Activated CD8-positive, alpha-beta memory T cell treated with anti-CD3 and anti-CD28 coated beads for 48 hours (primary cell): ENCODE measurements at places on chromosomes 7 and 10.

DNA sequence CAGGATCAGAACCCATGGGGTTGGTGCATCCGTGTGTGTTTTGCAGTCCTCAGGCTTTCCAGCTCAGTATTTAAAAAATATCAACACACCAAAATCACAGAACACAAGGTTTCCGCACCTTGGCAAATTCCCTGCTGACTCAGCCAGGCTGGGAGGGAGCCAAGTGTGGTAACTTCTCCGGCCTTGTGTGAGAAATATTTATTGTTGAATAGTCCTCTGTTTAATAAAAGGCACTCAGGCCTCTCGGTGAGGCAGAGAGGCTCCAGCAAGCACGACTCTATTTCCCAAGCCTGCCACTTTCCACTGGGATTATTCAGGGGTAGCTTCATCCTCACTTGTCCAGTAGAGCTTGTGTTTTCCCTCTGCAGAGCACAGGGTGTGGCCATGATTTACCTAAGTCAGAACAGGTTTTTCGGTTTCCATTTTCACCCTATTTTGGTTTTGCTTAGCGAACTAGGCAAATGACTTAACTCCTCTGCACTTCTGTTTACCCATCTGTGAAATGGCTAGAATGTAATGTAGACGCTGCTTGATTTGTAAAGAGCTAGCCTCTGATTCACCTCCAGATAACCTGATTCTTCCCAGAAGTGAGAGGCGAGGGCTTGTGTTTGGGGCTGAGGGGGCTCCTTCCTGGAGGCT lies 13.0 kb upstream of the CHST15 start:
- no peak for DNase-seq

GRCh38 chr10:31042670-31043069 lies 11.0 kb upstream of the ZNF438 start:
- no peak for DNase-seq

GRCh38 chr7:29619848-29620555 lies 56.4 kb downstream of the PRR15 start:
- no peak for DNase-seq

GRCh38 chr10:62459500-62459899 lies 85.3 kb downstream of the ZNF365 start:
- no peak for DNase-seq

DNA sequence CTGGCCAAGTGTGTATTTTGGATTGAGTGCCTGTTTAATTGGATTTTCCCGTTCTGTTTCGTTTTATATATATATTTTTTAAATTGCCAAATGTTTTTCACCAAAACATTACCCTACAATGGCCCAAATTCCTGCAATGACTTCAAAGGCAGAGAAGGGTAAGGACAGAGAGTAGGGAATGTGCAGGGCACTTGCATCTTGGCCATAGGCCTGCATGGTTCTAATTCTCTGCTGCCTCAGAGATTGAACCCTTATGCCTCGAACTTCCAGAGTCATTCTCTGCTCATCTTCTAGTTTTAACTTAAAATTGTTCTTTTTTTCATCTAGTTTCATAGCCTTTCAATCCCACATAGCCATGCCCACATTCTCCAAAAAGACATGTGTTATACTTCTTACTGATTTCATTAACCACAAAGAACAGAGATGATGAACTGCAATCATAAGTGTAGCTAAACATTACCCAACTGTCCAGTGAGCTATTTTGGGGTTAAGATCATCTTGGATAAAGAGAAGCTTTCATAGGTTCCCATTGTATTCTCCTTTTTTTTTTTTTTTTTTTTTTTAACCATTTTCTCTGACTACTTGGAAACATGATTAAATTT lies 177.6 kb downstream of the PLXDC2 start:
- DNase-seq, result no peak

DNA sequence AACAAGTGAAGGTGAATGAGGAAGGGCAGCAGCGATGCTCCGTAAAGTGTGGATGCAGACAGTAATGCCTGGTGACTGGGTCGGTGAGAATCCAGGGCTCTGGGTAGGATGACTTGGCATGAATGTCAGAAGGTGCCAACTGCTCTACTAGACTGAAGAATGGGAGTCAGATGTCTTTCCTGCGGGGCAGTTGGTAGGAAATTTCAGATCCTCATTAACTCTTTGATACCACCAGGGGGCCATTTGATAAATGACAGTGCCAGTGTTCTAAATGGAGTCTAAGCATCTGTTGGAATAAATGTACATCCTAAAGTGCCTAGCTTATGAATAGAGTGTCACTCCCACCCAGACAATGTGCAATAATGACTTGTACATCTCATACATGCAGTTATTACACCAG lies 462.0 kb downstream of the GRM8 start:
- no peak for DNase-seq

DNA sequence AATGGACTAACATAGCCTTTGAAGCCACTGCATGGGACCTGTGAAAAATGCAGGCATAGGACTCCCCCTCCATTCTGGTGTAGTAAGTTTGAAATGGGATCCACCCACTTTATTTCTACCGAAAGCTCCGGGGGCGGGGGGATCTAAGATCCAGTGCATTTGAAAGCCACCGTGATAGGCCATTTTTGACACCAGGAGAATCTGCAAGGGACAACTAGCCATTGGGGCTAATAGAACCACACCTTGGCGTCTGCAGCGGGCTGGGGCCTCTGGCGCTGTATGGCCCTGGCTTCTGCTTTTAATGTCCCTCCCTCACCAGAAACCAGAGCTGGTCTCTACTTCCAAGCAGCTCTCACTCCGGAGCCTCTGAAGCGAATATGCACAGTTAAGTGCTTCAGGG lies 60.1 kb upstream of the GPR26 start:
- no peak for DNase-seq

DNA sequence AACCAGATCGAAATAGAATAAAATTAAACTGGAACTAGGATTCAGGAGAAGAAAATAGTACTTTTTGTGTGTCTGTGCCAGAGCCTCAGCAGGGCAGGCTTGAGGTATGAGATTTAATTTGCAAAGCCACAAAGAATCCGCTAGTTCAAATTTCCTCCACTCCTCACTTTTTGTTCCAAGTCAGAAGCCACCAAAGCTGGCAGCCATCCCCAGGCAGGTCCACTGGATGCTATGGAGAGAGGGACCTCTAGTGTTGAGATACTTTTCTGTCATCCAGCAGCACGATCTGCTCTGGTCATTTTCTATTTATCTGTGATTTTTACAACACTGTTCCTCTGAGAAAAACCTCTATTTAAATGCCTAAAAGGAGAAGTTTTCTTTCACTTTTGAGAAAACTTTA lies 147.9 kb upstream of the FRMD4A start:
- no peak for DNase-seq

DNA sequence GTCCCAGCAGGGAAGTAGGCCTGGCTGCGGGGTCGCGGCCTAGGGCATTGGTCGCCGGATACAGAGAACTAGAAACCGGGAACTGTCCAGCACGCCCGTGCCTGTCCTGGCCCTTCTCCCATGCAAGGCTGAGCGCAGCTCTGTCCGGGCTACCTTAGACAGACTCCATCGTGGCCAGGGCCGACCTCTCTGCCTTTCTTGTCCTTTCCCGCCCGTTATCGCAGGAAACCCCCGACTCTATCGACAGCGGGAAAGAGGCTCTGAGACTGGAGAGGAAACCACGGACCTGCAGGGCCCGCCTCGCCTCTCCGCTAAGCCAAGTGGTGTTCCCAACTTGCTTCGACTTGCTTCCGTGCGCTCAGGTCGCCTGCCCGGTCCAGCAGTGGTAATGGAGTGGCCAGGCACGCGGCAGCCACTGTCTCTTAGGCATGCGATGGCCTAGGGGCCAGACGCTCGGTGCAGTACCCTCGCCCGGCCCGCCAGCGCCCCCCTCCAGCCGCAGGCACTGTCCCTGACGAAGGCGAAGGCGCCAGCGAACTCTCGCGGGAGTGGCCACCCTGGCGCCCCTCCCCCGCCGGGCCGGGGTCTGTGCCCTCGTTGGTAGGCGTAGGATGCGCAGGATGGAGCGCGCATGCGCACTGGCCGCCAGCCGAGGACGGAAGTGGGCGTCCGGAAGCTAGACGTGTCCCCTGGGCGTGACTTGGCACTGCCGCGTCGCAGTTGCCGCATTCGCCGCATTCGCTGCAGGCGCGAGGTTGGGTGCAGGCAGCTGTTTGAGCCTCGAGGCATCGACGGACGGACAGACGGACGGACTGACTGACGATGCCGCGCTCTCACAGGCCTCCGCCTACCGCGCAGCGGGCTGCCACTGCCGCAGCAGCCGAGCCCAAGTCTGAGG lies 54.4 kb downstream of the MCMBP start:
- no peak for DNase-seq

GRCh38 chr7:67375427-67375826 lies 378.8 kb downstream of the TYW1 start:
- no peak for DNase-seq

DNA sequence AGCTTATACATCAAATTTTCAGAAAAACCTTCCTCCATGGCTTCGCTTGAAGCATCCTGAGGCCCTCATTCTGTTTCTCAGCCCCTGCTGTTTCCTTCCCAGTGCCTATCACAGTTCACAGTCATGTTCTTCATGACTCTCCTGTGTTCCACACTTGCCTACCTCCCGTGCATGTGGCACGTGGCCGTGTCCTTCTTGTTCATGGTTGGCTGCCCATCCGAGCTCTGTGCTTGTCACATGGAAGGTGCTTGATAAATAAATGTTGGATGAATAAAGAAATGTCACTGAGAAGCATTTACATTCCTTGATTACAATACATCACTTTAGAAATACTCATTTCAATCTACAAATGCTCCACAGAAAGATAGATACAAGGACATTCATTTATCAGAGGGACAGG lies 23.7 kb upstream of the EGFR start:
- DNase-seq, result no peak

DNA sequence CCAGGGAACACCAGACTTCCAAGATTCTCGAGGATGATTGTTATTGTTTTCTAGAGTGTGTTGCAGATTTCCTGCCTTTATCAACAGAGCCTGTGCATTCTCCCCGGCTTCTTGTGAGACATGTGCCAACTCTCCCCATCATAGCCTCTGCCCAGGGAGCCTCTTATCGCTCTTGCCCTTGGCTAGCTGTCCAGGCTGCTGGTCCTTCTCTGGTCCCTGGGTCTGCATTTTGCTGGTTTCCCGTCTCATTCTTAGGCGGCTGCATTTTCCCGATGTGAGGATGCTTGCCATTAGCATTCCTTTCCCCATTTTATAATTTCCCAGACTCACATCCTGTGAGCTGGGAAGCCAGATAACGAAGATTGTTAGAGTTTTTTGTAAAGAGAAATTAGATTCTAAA lies 15.2 kb downstream of the SLC13A4 start:
- no peak for DNase-seq

GRCh38 chr10:71218046-71218650 lies 5.8 kb downstream of the UNC5B start:
- no peak for DNase-seq

- DNase-seq, result no peak
Observed at GRCh38 chr10:986137-986825, 2.0 kb upstream of the GTPBP4 start.

DNA sequence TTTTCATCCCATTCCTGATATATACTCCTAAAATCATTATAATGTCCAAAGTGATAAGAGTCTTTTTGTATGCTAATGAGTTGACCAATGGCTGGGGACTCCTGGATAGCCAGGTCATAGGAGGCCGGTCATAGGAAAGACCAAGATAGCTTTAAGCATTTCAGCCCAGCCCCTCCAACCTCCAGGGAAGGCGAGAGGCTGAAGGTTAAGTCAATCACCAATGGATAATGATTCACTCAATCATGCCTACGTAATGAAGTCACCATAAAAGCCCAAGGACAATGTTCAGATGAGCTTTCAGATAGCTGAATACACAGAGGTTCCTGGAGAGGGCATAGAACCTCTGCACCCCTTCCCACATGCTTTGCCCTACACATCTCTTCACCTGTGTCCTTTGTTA lies 75.7 kb downstream of the VWDE start:
- DNase-seq, result no peak

GRCh38 chr7:90666186-90666585 lies 70.1 kb downstream of the CDK14 start:
- DNase-seq, result no peak

DNA sequence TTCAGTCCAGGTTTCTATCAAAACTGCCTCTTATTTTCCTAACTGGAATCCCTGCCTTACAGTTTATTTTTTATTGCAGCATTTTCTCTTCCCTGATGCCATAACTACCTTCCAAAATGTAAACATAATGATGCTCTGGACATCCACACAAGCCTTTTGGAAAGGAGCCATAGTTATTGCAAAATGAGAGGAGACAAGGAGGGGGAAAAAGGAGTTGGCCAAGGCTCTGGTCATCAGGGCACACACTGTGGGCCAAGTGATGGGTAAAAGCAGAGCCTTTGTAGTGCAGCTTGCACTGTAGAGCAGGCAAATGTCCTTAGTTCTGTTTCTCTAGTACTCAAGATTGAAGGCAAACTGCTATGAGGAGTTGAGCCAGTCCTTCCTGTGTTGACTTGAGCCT lies 289.3 kb upstream of the MTPN start:
- DNase-seq, result no peak
